ENCODE measurements at places on chromosomes 1 and 21.

DNA sequence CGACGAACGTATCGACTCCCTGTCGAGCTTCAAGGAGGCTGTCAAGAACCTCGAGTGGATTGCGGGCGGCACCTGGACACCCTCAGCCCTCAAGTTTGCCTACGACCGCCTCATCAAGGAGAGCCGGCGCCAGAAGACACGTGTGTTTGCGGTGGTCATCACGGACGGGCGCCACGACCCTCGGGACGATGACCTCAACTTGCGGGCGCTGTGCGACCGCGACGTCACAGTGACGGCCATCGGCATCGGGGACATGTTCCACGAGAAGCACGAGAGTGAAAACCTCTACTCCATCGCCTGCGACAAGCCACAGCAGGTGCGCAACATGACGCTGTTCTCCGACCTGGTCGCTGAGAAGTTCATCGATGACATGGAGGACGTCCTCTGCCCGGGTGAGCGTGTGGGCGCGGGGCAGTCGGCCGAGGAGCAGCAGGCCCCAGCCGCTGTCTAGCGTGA is 28.0 kb downstream of the COL6A2 start:
- no peak for DNase-seq

- DNase-seq = no peak
Observed at GRCh38 chr1:32818804-32819541, 1.5 kb downstream of the S100PBP start.

GRCh38 chr1:201230676-201231075 is 40.1 kb downstream of the IGFN1 start:
- no peak for DNase-seq

DNA sequence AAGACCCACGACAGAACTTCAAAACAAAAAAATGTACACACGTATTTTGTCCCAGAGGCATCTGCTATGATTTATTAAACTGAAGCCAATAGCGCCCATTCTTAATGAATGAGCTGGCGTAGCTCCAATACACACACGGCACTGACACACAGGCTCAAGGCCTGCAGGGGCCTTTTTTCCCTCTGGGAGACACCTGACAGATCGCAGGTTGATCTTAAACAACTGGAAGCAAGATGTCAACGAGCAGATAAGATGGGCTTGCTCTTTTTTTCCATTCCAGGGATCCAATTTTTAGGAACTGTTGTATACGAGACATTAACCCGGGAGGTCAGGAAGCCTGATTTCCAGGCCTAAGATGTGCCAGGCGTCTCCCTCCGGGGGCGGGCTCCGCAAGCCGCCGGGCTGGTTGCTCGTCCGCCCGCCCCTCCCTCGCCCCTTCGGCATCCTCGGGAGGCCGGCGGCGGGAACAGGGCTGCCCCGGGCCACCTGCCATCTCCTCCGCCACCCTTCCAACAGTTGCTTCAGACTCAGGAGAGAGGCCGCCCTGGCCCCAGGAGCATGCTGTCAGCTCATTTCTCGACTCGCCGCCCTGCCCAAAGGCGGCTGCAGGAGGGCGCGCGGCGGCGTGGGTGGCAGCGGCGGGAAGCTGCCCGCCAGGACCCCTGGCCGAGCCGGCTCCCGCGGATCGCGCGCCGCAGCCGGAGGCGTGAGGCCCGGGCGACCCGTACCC is 735 bp downstream of the TTC13 start:
- DNase-seq = peak; percentile 34

GRCh38 chr1:163565166-163565565 is 243.4 kb downstream of the NUF2 start:
- DNase-seq = no peak

- no peak for DNase-seq
Observed at GRCh38 chr1:66768965-66769364, 16.7 kb downstream of the DYNLT5 start.

- DNase-seq = no peak
Observed at GRCh38 chr1:47655521-47656300, 217.9 kb downstream of the FOXD2 start.

DNA sequence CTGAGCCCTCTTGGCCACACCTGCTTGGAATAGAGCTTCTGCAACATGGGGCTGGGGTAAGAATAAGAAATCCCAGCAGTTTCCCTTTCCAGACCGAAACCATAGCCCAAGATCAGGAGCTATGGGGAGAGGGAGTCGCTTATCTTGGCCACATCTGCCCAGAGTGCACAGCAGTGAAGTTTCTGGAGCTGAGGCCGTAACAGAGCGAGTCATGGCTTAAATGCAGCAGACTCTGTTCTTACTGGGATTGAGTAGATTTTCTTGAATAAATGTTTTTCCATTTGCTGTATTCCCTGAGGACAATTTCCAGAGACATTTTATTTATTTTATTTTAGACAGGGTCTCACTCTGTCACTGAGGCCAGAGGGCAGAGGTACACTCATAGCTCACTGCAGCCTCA is 33.5 kb downstream of the CFAP57 start:
- peak; percentile 42 for DNase-seq

GRCh38 chr1:7329868-7330615 is 441.1 kb upstream of the VAMP3 start:
- no peak for DNase-seq

DNA sequence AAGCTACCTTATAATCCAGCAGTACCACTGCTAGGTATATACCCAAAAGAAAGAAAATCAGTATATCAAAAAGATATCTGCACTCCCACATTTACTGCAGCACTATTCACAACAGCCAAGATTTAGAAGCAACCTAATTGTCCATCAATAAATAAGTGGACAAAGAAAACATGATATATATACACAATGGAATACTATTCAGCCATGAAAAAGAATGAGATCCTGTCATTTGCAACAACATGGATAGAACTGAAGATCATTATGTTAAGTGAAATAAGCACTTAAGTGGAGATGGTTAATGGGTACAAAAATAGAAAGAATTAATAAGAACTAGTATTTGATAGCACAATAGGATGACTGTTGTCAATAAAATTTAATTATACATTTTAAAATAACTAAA is 90.7 kb upstream of the PKN2 start:
- DNase-seq = no peak

- DNase-seq = no peak
Observed at GRCh38 chr1:212225871-212226302, 59.3 kb upstream of the PPP2R5A start.

DNA sequence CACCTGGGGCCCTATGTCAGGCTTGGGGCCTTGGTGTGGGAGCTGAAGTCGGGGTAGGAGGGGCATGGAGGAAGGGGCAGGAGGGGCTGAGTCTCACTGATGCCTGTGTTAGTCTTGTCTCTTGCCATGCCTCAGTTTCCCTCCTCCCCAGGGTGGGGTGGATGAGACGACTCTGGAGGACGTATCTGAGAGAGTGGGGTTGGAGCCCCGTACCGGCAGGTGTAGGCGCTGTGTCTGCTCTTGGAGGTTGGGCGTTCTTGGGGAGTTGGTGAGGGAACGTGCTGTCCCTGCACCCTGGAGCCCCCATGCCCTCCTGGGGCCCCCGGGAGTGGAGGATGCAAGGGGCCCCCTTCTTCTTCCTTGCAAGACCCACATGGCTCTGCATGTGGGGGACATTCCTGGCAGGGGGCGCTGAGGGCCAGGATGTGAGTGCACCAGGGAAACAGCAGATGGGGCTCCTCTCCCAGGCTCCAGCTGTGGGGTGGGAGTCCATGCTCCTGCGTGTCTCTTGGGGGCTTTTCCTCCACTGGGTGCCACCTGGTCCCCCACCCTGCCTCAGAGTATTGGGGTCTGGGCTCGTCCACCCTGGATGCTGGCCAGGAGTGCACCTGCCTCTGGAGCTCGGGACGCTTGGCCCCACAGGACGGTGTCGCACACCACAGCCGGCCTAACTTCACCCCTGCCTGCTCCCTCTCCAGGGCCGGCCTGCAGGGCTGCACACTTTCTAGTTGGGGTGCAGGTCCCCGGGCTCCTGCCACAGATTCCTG is 1.4 kb upstream of the TNFRSF14 start:
- DNase-seq = no peak

DNA sequence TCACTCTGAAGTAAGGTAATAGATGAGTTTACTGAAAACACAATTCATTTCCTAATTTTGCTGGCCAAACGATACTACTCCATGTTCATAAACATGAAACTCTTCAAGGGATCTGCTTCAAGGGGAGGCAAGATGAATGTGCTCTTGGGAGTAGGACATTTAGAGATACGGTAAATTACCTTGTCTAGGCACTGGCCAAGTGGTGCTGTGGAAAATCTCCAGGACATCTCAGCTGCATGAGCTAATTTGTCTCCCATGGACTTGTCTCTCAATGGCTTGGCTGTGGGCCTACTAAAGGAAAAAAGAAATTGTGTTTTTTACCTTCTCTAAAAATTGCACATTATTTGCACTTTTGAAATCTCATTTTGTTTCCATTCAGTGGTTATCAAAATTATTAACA is 780.6 kb downstream of the LTN1 start:
- no peak for DNase-seq

DNA sequence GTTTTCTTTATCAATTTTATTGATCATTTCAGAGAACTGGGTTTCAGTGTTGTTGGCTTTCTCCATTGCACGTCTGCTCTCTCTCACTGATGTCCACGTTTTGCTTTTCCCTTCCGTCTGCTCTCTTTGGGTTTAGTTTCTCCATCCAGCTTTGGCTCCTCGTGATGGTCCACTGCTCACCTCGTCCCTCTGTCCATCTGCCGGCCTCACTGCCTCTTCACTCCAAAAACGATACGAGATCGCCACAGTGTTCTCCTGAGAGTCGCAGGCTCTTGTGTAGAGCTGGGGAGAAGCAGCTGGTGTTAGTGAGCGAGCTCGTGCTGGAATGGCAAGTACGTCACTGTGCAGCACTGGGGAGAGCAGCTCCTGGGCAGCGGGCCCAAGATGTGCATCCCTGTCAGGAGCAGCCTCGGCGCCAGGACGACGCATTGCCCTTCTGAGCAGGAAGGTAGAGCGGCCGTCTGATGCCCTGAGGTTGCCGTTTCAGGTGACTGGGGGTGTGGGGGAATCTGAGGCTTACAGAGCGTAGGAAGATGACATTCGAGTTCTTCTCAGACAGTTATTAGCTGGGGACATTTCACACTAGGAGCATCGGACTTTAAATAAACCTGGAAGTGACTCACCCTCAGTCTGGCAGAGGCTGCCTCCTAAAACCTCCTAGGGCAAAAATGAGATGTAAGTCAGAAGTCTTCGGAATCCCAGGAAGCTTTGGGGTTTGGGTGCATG is 31.4 kb upstream of the PCBP3 start:
- peak; percentile 53 for DNase-seq

DNA sequence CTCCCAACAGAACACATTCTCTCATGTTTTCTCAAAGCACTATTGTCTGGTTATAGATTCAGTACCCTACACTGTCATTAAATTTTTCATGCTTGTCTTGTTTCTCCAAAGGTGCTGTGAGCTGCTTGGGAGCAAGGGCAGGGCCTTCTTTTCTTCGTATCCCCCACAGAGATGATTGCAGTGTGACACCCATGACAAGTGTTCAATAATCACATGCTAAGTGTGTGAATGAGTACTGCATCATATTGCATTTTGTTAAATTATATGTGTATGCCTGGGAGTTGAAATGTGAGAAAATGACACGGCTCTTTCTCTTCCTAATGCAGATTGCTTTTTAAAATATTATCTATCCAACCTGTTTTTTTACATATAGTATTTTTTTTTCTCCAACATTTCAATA is 57.3 kb upstream of the MAGI3 start:
- no peak for DNase-seq

DNA sequence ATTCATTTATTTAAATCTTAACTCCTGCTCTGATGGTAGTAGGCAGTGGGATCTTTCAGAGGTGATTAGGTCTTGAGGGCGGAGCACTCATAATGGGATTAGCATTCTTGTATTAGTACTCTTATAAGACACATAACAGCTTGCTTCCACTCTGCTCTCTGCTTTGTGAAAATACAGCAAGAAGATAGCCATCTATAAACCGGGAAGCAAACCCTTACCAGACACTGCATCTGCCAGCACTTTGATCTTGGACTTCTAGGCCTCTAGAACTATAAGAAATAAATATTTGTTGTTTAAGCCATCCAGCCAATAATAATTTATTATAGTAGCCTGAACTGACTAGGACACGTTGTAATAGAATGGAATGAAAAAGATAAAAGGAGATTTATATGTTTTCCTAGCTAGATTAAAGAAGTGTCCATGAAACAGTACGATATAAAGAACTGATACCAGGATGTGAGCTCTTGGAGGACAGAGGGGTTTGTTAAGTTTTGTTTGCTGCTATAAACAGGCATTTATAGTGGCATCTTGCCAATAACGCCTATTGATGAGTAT is 869.9 kb downstream of the MRPL39 start:
- DNase-seq = no peak

GRCh38 chr1:192702212-192702902 is 66.4 kb downstream of the RGS13 start:
- peak; percentile 36 for DNase-seq

- no peak for DNase-seq
Observed at GRCh38 chr1:5385956-5386355, 606.3 kb downstream of the NPHP4 start.

DNA sequence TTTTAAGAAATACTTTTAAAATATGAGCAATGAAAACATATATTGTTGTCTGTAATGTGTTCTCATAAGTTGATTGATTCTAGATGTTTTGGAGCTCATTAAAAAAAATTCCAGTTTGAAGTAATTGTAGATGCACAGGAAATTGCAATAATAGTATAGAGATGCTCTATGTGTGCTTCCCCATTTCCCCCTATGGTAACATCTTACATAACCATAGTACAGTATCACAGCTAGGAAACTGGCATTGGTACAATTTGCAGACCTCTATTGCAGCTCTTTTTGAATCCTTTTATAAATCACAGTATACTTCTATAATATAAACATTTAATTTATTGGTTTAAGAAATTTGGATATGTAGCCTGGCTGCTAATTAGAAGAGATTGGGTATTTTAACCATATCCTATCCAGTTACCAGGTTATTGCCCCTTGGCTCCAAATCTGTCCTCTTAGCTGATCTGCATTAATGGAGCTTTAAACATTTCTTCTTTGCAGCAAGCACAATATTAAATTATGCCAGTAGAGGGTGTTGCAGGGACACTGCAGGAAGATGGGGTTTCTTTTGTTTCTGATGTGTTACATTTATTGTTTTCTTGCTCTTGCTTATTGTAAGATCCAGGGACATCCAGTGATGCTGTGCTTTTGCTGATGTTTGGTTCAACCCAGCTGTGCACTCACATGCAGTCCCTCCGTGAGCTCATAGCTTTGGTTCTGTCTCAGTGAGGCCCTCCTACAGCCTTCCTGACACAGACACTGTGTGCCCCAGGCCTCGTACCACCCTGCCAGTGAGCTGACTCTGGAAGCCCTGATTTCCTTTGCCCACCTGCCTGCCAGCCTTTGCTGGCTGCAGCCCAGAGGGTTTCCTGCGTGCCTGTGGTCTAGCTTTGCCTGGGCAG is 103.3 kb downstream of the RABGAP1L start:
- DNase-seq = peak; percentile 37

Measured in foreskin keratinocyte (primary cell).